ENCODE measurements at places on chromosomes 13 and 19.

DNA sequence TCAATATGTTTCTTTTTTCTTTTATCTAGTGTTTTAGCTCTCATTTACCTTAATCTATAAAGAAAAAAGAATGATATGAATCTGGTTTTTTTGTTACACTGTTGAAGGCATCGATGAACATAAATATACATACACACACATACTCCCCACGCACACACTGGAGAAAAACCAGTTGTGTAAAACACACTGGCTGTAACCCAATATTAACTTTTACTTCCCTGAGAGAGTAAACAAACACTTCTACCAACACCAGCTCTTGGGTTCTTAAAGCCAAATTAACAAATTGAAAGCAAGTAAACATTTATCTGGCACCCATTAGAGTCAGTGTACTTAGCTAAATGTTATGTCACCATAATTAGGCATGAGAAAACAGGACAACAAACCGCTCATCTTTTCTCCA, 145.7 kb downstream of the ABCC4 start:
- DNase-seq = no peak

GRCh38 chr13:110538632-110539031, 22.9 kb downstream of the RAB20 start:
- no peak for DNase-seq

DNA sequence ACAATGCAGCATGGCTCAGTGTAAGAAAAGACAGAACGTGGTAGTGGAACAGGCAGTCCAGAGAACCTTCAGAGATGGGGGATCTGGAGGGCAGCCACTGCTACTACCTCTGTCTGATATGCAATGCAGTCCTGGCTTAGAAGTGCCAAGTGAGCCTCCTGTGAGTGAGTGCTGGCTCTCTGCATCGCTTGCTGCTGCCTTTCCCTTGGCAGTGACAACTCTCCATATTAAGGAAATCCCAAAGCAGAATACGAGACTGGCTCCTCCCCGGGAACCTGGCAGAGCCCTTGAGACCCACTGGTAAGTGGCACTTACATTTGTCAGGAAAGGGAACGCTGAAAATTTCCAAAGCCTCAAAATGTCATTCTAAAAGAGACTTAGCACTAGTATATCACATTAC, 7.5 kb downstream of the DOCK9 start:
- DNase-seq = no peak

- DNase-seq = no peak
These were observed 27.2 kb upstream of the WDR18 start for GRCh38 chr19:956766-957440.

Data from effector CD4-positive, alpha-beta T cell (primary cell).